Gastroesophageal sphincter (tissue), 4 donors: ENCODE measurements at places on chromosomes 7 and 10.

GRCh38 chr7:31335884-31336201 is 4.7 kb downstream of the NEUROD6 start:
- ATAC-seq, result no peak

DNA sequence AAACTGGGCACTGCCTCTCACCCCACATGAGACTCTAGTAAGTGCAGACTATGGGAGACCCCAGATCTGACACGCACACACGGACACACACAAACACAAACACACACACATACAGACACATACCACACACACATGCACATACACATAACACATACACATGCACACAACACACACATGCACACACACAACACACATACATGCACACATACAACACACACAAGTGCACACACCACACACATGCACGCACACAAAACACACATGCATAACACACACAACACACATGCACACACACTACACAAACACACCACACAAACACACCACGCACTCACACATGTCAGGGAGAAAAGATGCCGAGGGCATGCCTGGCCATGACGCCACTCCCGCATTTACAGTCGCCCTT is 205.5 kb downstream of the TYW1B start:
- no peak for ATAC-seq

- ATAC-seq, result no peak
Measured at GRCh38 chr7:146486519-146486918, 369.9 kb downstream of the CNTNAP2 start.

DNA sequence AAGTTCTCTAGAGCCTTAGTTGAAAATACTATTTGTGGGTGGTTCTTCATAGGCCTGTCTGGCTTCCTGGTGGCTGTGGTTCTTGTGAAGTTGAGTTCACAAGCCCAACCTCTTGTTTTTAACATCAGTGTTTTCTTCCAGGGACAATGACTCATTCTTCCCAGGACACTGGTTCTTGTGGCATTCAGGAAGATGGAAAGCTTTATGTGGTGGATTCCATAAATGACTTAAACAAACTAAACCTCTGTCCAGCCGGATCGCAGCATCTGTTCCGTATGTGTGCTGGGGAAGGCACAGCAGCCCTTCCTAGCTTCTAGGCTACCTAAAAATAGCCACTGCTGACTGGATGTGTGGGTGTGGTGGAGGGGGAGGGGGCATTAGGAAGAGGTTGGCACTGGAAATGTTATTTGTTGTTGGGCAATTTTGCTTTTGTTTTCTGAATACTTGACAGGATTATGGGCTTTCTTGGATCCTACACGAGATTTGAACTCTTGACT is 3.9 kb downstream of the LSMEM1 start:
- peak; percentile 63 for ATAC-seq

DNA sequence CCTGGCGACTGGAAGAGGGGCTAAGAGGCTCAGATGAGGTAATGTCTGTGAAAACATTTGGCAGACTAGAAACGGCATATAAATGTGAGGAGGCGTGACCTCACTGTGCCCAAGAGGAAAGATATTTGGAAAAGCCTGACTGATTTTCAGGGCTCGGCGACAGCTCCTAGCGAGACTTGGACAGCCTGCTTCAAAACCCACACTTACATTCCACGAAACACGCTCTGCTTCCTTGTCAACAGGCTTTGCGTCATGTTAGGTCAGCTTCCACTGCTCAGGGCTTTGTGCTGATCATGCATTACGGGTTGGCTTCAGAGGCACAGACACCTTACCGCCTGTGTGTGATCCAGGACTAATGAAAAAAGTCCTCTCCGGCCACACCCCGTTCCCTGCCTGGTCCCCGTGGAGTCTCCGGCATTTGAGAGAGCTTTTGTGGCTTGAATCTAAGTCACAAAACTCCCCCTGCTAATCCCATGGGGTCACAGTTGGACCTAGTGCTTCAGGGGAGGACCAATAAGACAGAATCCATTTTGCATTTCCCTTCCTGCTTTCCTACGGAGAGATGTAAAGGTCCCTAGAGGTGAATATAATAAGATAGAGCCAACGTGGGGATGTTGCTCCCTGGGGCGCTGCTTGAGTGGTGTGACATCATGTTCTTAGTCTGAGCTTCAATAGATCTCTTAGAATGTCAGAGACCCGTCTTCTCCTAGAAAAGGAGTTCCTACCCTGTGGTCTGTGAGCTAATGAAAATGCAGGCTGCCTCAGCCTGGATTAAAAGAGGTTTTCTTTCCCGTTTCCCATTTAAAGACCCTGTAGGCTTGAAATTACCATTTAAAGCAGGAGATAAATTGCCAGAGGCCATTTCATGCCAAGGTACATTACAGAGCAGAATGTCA is 25.5 kb downstream of the FGFBP3 start:
- peak; percentile 55 for ATAC-seq

- no peak for ATAC-seq
Measured at GRCh38 chr10:78414380-78414779, 380.7 kb downstream of the RPS24 start.

- no peak for ATAC-seq
Measured at GRCh38 chr10:86290933-86291615, 75.5 kb downstream of the GRID1 start.

DNA sequence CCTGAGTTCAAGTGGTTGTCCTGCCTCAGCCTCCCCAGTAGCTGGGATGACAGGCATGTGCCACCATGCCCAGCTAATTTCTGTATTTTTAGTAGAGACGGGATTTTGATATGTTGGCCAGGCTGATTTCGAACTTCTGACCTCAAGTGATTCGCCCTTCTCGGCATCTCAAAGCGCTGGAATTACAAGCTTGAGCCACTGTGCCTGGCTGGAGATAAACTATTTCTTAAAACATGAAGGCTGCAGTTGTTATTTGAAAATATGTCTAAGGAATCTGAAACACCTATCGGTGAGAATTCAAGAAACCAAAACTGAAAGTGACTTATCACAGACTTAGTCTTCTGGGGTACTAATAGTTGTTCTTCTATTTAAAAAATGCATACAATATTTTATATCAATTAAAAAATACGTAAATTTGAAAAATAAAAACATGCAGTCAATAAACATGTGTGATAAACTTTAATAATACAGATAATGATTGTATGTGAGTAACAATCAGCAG is 176.9 kb upstream of the PRSS58 start:
- ATAC-seq, result no peak

GRCh38 chr7:81533931-81534330 is 235.9 kb downstream of the HGF start:
- ATAC-seq, result no peak

- no peak for ATAC-seq
Measured at GRCh38 chr7:102873470-102874165, 39.2 kb upstream of the LRRC17 start.

DNA sequence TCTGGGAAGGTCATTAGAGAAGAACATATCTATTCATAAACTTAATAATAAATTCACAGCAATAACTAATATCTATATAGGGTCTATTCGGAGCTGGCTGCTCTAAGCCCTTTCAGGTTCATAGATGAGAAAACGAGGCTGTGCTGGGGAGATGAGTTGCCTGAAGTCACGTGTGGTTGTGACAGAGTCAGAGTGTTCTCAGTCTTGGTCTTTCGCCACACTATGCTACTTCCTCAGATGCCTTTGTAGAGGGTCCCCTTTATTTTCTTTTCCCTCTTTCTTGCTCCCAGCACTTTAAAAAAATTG is 43.7 kb upstream of the FAM180A start:
- no peak for ATAC-seq
